Activated CD4-positive, alpha-beta T cell treated with anti-CD3 and anti-CD28 coated beads, Interleukin-2, amount 10 ng/mL, durations not matched to agents 7 days and 5 days (primary cell): ENCODE measurements at places on chromosomes 11 and 22. TPM values are rescaled to one million over a fixed set of nuclear protein-coding genes. Genes with fewer than 3 reads are reported as not detected.

- peaks cover 4% of the 10 kb centered on the region for H3K27me3 ChIP-seq
- no peak overlapping the region for H3K27ac ChIP-seq
- H3K36me3 ChIP-seq = peaks cover 20% of the 10 kb centered on the region
- DNase-seq = peak; percentile 52
- H3K4me3 ChIP-seq = no peak overlapping the region
- H3K4me1 ChIP-seq = peaks cover 13% of the 10 kb centered on the region
Measured at GRCh38 chr11:63999349-64000025, 13.2 kb downstream of the OTUB1 start.

- peak overlapping the region; percentile 93 for H3K27ac ChIP-seq
- H3K4me1 ChIP-seq = peaks cover 45% of the 10 kb centered on the region
- H3K36me3 ChIP-seq = peaks cover 47% of the 10 kb centered on the region
- no peaks in the 10 kb centered on the region for H3K27me3 ChIP-seq
Measured at GRCh38 chr11:62665599-62666258, 617 bp downstream of the CSKMT start.

DNA sequence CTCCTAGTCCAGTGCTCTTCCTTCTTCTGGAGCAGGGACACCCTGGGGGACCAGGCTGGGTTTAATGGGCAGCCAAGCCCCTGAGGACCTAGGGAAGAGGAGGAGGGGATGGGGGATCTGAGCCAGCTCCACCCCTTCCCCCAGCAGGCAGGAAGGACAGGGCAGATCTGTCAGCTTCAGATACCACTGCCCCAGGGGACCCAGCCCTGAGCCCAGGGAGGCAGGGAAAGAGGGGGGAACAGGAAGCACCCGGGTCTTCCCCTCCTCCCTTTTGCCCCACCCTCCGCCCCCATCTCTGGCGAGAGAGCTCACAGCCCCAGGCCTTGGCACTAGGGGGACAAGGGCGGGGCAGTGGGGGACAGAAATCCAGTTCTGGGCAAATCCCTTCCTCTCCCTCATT, 11.7 kb upstream of the SOX10 start:
- H3K36me3 ChIP-seq = no peaks in the 10 kb centered on the region
- no peaks in the 10 kb centered on the region for H3K27me3 ChIP-seq
- H3K4me3 ChIP-seq = no peak overlapping the region
- no peak for DNase-seq

GRCh38 chr11:69475141-69475865, 6.2 kb upstream of the LINC01488 start:
- DNase-seq = no peak
- H3K27me3 ChIP-seq = peaks cover 2% of the 10 kb centered on the region
- H3K4me1 ChIP-seq = no peaks in the 10 kb centered on the region
- H3K36me3 ChIP-seq = no peaks in the 10 kb centered on the region
- H3K4me3 ChIP-seq = no peak overlapping the region

- peaks cover 92% of the 10 kb centered on the region for H3K4me1 ChIP-seq
- peak overlapping the region; percentile 95 for H3K27ac ChIP-seq
- no peaks in the 10 kb centered on the region for H3K27me3 ChIP-seq
- H3K4me3 ChIP-seq = peak overlapping the region; percentile 15
Measured at GRCh38 chr11:118213201-118213600, 11.6 kb downstream of the JAML start.

GRCh38 chr11:74769055-74769707, 20.5 kb downstream of the RNF169 start:
- H3K27ac ChIP-seq = no peak overlapping the region
- peaks cover 16% of the 10 kb centered on the region for H3K4me1 ChIP-seq
- no peaks in the 10 kb centered on the region for H3K27me3 ChIP-seq
- no peaks in the 10 kb centered on the region for H3K36me3 ChIP-seq
- no peak overlapping the region for H3K4me3 ChIP-seq

- H3K36me3 ChIP-seq = peaks cover 39% of the 10 kb centered on the region
- H3K4me3 ChIP-seq = no peak overlapping the region
- H3K4me1 ChIP-seq = peaks cover 70% of the 10 kb centered on the region
- no peak for DNase-seq
Measured at GRCh38 chr11:47991266-47991830, 11.0 kb downstream of the PTPRJ start.

- H3K4me1 ChIP-seq = no peaks in the 10 kb centered on the region
- H3K27me3 ChIP-seq = peaks cover 2% of the 10 kb centered on the region
- no peak for DNase-seq
- H3K27ac ChIP-seq = no peak overlapping the region
Measured at GRCh38 chr11:70647188-70648166, 249.1 kb downstream of the CTTN start.

- no peak for DNase-seq
- H3K27ac ChIP-seq = no peak overlapping the region
- H3K27me3 ChIP-seq = no peaks in the 10 kb centered on the region
- H3K4me3 ChIP-seq = no peak overlapping the region
Measured at GRCh38 chr11:67098799-67099429, 20.1 kb upstream of the KDM2A start.

- peaks cover 14% of the 10 kb centered on the region for H3K27me3 ChIP-seq
- no peak for DNase-seq
Measured at GRCh38 chr11:13771151-13771550, 102.7 kb downstream of the FAR1 start.

DNA sequence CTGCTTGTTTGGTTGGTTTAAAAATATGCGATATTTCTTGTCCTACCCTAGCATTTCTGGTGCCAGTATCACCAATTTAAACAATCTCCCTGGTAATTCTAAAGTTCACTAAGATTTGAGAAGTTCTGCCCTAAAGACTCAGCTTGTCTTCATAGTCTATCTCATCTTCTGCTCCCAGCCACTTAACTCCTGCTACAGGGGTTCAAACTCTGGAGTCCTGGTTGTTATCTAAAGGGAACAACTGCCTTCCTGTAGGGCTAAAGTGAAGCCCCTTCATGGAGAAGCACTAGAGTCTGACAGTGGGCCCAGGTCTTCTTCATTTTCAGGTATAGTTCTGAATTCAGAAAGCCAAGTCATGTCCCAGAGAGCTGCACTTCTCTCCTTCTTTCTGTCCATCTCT, 73.2 kb downstream of the CTNND1 start:
- H3K27ac ChIP-seq = no peak overlapping the region
- no peak overlapping the region for H3K4me3 ChIP-seq
- H3K4me1 ChIP-seq = no peaks in the 10 kb centered on the region
- H3K27me3 ChIP-seq = peaks cover 26% of the 10 kb centered on the region

GRCh38 chr11:80383655-80384054, 942.8 kb upstream of the TENM4 start:
- no peaks in the 10 kb centered on the region for H3K36me3 ChIP-seq
- no peaks in the 10 kb centered on the region for H3K27me3 ChIP-seq
- DNase-seq = no peak
- H3K4me1 ChIP-seq = no peaks in the 10 kb centered on the region

GRCh38 chr11:78381865-78382264, 35.8 kb downstream of the GAB2 start:
- no peak overlapping the region for H3K4me3 ChIP-seq
- no peak overlapping the region for H3K27ac ChIP-seq
- no peaks in the 10 kb centered on the region for H3K27me3 ChIP-seq
- H3K4me1 ChIP-seq = peaks cover 14% of the 10 kb centered on the region
- peaks cover 44% of the 10 kb centered on the region for H3K36me3 ChIP-seq

GRCh38 chr11:64538501-64538951, 52.5 kb upstream of the SLC22A12 start:
- no peak overlapping the region for H3K27ac ChIP-seq
- H3K27me3 ChIP-seq = peaks cover 6% of the 10 kb centered on the region
- H3K4me1 ChIP-seq = no peaks in the 10 kb centered on the region
- no peaks in the 10 kb centered on the region for H3K36me3 ChIP-seq

- peaks cover 6% of the 10 kb centered on the region for H3K27me3 ChIP-seq
- no peaks in the 10 kb centered on the region for H3K36me3 ChIP-seq
- H3K4me3 ChIP-seq = no peak overlapping the region
- DNase-seq = no peak
Measured at GRCh38 chr11:134750619-134751018, 338.6 kb upstream of the B3GAT1 start.

- no peaks in the 10 kb centered on the region for H3K27me3 ChIP-seq
- H3K4me1 ChIP-seq = no peaks in the 10 kb centered on the region
- DNase-seq = no peak
- no peaks in the 10 kb centered on the region for H3K36me3 ChIP-seq
Measured at GRCh38 chr11:77522215-77522614, 48.3 kb upstream of the PAK1 start.

DNA sequence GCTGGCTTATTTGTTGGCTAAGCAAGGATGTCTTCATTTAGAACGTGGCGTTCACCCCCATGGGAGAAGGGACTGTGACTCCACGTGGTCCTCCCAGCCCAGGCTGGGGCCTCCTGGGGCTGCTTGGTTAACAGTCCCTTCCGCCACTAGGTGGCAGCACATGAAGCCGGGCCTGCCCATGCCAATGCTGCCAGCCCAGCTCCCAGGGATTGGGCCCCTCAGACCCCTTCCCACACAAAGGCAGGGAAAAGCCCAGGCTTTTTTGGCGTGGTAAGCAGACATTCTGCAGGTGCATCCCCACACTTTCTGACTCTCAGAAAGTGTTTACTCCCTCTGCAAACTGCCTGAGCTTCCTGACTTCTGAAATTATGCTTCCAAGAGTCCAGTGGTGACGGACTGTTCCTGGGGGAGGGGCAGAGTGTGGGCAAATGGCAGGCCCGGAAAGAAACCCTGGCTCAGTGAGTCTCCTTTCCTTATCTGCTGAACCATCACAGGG, 3.1 kb downstream of the CBX6 start:
- H3K36me3 ChIP-seq = peaks cover 9% of the 10 kb centered on the region
- peaks cover 5% of the 10 kb centered on the region for H3K27me3 ChIP-seq
- no peak overlapping the region for H3K4me3 ChIP-seq
- H3K4me1 ChIP-seq = peaks cover 43% of the 10 kb centered on the region

DNA sequence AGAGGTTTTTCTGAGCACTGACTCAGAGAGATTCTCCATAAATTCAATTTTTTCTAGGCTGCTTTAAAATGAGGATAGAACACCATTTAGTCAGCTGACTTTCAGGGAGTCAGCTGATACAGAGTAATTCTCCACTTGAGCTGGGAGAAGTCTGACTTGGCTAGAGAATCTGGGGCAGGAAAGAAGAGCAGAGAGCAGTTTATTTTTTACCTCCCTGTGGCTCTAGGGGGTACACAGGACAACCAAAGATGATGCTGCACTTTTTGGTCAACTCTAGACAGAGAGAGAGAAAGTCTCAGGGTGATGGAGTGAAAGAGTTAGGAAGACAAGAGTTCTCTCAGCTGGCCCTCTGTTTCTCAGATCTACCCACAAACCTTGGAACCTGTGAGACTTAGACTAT, 67.3 kb upstream of the EED start:
- peaks cover 6% of the 10 kb centered on the region for H3K36me3 ChIP-seq
- peaks cover 14% of the 10 kb centered on the region for H3K4me1 ChIP-seq
- no peak for DNase-seq
- H3K27ac ChIP-seq = no peak overlapping the region
- H3K4me3 ChIP-seq = no peak overlapping the region

- H3K4me1 ChIP-seq = no peaks in the 10 kb centered on the region
- no peaks in the 10 kb centered on the region for H3K27me3 ChIP-seq
- no peak overlapping the region for H3K4me3 ChIP-seq
- no peak for DNase-seq
- H3K27ac ChIP-seq = no peak overlapping the region
Measured at GRCh38 chr11:93821617-93822016, 28.8 kb downstream of the VSTM5 start.

GRCh38 chr11:3950996-3951660, 95.7 kb downstream of the STIM1 start:
- no peaks in the 10 kb centered on the region for H3K27me3 ChIP-seq
- DNase-seq = peak; percentile 34
- H3K36me3 ChIP-seq = peaks cover 64% of the 10 kb centered on the region

DNA sequence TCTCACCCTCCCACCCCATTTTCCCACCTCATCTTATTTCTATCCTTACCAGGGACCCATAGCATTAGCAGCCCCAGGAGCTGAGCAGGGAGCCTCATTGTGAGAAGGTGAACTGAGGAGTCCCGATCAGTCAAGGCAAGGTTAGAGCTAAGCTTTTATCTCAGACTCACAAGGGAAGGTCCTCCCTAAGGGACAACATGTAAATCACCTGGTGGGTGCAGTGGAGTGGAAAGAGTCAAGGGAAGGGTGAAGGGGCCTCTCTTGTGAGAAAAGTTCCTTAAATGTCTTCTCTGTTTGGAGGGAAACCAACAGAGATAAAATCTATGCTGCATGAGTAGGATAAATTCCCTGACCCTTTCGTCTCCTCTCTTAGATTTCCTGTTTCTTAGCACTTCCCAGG, 85.9 kb downstream of the GAB4 start:
- DNase-seq = no peak
- no peak overlapping the region for H3K4me3 ChIP-seq
- no peaks in the 10 kb centered on the region for H3K4me1 ChIP-seq
- H3K27ac ChIP-seq = no peak overlapping the region
- no peaks in the 10 kb centered on the region for H3K36me3 ChIP-seq

GRCh38 chr11:837189-837989, 4.6 kb downstream of the CD151 start:
- H3K36me3 ChIP-seq = peaks cover 5% of the 10 kb centered on the region
- H3K27ac ChIP-seq = no peak overlapping the region
- H3K4me1 ChIP-seq = peaks cover 24% of the 10 kb centered on the region
- no peak overlapping the region for H3K4me3 ChIP-seq
- H3K27me3 ChIP-seq = peaks cover 4% of the 10 kb centered on the region

- DNase-seq = no peak
- H3K4me1 ChIP-seq = no peaks in the 10 kb centered on the region
- H3K27me3 ChIP-seq = peaks cover 37% of the 10 kb centered on the region
- H3K4me3 ChIP-seq = no peak overlapping the region
- no peak overlapping the region for H3K27ac ChIP-seq
Measured at GRCh38 chr11:64672875-64673274, 50.1 kb downstream of the NRXN2 start.

- H3K4me3 ChIP-seq = no peak overlapping the region
- no peak for DNase-seq
- H3K36me3 ChIP-seq = no peaks in the 10 kb centered on the region
Measured at GRCh38 chr11:120317689-120318480, 7.2 kb upstream of the TLCD5 start.

GRCh38 chr22:19238900-19239299, 52.6 kb downstream of the CLTCL1 start:
- no peaks in the 10 kb centered on the region for H3K36me3 ChIP-seq
- no peak overlapping the region for H3K4me3 ChIP-seq
- no peaks in the 10 kb centered on the region for H3K4me1 ChIP-seq
- no peak for DNase-seq
- H3K27ac ChIP-seq = no peak overlapping the region
- peaks cover 14% of the 10 kb centered on the region for H3K27me3 ChIP-seq

The CTSW gene
- total RNA-seq = 22.9 TPM

The CHRM1 gene
- not detected for total RNA-seq

The OR5J2 gene
- not detected for total RNA-seq

The BDNF gene
- not detected for total RNA-seq

The OR5A1 gene
- total RNA-seq = not detected

The FZD4 gene
- not detected for total RNA-seq

The MUC6 gene
- not detected for total RNA-seq

The FOSL1 gene
- 2.0 TPM for total RNA-seq

The MS4A15 gene
- not detected for total RNA-seq

The HEPHL1 gene
- total RNA-seq = not detected

The ARVCF gene
- 1.2 TPM for total RNA-seq

The MRE11 gene
- total RNA-seq = 44.2 TPM

The DCHS1 gene
- 0.40 TPM for total RNA-seq

The KCNK4 gene
- total RNA-seq = not detected

The NECTIN1 gene
- 0.21 TPM for total RNA-seq

The HBB gene
- total RNA-seq = not detected

The TENM4 gene
- total RNA-seq = not detected
